ENCODE measurements at places on chromosomes 12 and 14.
A peak's percentile ranks its signal among the peaks of the same experiment; 100 is the strongest.

DNA sequence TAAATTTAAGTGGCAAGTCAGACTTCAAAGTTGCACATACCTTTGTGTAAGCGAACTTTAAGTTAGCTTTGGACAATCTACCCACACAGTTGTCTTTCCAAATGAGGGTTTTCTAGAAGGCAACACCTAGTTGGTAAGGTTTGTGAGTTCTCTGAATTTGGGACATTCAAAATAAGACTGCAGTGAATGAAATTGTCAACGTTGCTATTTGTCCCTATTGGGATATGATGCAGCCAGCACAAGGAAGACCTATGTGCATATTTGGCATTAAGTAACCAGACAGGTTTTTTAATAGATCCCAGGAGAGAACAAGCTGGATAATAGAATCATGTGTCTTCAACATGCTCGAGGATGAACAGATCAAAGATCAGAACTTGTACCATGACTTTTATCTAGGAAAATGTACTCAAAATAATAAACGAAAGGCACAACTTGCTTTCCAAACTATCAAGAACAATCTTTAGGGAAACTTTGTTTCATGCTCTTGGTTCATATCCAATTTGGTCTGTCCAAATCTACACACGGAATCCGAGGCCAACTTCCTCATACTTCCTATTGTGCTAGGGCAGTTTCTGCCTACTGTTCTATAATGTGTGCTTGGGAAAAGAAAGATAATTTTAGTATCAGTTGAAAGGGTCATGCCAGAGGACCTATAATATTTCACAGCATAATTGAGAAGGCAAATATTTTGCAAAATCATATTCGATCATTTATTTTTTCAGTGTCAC, 284.2 kb upstream of the SOX5 start:
- DNase-seq = no peak

DNA sequence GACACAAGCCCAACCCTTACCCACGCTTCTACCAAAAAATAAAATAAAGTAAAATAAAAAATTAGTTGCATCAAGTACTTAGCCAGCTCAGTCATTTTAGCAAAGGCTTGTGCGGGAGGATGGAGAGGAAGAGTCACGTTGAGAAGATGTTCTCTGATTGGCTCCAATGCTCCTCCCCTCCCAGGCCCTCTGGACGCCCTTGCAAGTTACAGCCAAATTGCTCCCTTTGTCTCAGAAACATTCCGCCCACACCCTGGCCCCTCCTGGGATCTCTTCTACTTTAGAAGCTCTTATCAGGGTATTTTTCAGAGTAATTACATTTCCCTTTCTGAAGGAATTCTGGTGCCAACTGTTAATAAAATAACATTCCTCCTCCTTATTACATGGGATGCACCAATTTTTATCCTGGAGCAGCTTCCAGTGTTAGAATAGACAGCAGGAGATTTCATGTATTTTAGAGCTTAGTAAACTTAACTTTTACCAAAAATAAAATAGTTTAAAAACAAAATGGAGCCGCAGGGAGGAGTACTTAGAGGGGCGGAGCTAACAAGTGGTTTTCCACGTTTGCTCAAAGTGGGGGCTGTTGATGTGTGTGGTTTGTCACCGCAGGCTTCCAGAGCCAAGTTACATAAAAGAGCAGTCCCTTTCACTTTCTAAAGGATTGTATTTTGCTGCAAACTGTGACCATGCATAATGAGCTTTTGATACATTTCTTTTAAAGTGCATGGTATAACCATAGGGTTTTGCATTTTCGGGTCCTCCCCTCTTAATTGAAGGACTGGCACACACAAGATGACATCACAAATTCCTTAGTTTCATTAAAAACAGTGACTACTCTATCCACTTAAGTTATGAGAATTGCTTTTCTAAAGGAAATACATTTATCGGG, 71.7 kb upstream of the RAP1B start:
- DNase-seq = peak; percentile 89

GRCh38 chr14:74503291-74503937, 9.8 kb downstream of the ISCA2 start:
- DNase-seq = no peak

GRCh38 chr12:7019043-7019569, 830 bp upstream of the LPCAT3 start:
- no peak for DNase-seq

DNA sequence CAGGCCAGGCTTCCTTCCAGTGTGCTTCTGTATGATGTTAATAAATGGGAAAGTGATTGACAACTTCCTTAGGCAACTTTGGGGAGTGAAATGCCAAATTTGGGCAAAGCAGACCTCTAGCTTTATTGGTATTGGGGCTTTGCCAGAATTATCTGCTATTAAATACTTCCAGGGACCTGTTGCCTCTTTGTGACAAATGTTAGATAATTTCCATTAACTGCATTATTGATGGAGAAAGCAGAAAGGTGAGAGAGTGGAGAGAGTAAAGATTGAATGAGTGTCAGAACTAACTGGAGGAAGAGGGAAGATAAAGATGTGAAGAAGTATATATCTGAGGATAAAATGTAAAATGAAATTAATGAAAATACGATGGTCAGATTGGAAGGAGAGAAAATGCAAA, 94.5 kb downstream of the CACNA1C start:
- no peak for DNase-seq

DNA sequence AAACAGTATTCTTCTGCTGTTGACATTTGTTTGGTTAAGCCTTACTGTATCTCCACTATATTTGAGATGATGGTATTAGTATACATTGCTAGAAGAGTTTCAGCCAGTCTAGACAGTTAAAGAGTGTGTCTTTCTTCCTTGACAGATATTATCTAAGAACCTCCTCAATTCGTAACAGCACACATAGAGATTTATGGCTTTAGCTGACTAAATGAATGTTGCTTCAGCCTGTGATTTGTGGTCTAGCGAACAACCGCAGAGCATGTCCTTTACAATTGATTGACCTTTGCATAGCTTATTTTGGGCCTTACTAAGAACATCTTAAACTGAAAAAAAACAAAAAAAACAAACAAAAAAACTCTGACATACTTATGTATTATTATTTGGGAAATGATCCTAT, 122.2 kb downstream of the DAAM1 start:
- DNase-seq = no peak

DNA sequence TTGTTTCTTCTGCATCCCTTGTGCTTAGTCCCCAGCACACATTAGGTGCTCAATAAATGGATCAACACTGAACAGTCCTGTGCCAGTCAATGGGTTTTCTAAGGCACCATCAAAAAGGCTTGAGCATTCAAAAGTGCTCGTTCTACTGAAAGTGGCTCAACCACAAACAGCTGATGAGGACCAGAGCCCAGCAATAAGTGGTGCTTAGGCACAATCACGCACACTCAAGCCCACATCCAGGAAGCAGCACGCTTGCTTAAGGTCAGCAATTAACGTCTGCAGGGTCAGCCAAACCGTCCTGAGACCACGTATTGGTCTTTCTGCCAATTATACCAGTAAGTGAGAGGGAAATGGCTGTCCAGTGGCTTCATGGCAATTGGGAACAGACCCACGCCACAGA, 56.5 kb downstream of the PRIMA1 start:
- DNase-seq = no peak

GRCh38 chr12:91001306-91001705, 3.5 kb downstream of the EPYC start:
- DNase-seq = no peak
